Iris pigment epithelial cell (primary cell): ENCODE measurements at places on chromosomes 2 and 18.

DNA sequence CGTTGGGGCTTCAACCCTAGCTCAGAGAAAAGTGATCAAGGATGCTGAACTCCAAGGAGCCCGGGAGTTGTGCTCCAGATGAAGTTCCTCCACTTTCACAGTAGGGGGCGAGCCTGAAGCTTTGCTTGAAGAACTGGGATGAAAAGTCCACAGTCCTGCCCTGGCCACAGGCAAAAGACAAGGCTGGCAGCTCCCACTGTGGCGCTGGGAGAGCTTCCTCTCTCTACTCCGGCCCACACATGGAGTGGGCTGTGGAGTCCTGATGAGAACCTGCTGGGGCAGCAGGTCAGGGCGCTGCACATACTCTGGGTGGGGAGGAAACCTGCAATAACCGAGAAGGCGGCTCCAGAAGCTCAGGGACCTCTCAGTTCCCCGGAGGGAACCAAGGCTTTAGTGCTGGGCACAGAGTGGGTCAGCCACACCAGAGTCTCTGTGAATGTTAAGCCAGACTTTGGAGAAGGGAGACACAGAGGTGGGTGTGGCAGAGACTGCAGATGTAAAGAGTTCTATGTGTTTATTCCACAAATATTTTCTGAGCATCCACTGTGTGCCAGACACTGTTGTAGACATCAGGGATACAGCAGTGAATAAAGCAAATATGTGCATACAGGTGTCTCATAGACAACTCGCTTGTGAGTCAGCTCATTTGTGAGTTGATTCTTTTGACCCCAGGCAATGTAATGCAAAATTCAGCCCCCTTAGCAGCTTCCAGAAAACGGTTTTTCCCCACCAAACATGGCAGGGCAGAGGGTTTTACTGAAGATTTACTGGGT, 48.0 kb upstream of the MRPL33 start:
- DNase-seq, result peak; percentile 81

GRCh38 chr2:54040250-54040649, 69.5 kb upstream of the PSME4 start:
- no peak for DNase-seq

- DNase-seq, result no peak
Measured at GRCh38 chr18:79662034-79662433, 17.6 kb upstream of the CTDP1 start.

GRCh38 chr2:149648282-149649030, 60.9 kb upstream of the MMADHC start:
- DNase-seq, result peak; percentile 97

DNA sequence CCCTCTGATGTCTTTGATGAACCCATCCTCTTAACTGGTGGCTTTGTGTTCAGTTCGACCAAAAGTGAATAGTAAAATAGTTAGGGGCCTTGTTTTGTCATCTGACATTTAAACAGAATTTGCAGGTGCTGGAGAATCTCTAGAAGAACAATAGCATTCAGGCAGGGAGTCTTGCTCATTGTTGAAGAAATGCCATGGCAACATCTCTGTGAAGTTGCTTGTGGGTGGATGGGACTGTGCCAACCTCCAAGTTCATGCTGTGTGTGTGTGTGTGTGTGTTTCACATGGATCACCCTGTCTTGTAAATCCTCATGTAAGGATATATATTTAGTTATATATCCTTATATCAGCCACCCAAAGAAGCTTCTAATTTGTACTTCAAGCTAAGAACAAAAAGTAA, 66.7 kb downstream of the SKA1 start:
- DNase-seq, result no peak

GRCh38 chr2:86044614-86045013, 61.1 kb downstream of the POLR1A start:
- no peak for DNase-seq

DNA sequence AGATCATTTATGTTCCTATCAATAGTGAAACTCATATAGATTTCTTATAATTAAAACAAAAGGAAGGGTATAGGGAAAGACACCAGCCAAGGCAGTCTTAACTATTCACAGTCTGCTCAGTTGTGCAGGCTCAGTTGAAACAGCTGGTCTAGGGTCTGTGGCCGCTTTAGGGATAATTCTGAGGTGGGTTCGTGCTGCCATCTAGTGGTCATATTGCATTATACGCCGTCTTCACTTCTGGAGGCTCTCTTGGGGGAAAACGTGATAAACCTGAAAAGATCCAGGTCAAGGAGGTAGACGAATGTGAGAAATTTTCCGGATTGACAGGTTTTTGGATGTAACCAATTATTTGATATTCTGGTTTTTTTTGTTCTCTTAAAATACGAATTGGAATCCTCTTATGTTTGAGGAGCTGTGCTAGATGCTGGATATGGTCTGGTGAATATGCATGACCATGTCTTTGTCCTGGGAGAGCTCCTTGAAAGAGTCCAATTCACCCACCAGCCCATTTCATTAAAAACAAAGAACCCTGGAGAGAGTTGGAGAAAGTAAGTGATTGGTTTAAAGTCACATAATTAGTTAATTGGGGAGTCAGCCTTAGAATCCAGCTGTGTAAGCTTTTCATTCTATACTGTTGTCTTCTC, 492.4 kb downstream of the PLCL1 start:
- peak; percentile 27 for DNase-seq

DNA sequence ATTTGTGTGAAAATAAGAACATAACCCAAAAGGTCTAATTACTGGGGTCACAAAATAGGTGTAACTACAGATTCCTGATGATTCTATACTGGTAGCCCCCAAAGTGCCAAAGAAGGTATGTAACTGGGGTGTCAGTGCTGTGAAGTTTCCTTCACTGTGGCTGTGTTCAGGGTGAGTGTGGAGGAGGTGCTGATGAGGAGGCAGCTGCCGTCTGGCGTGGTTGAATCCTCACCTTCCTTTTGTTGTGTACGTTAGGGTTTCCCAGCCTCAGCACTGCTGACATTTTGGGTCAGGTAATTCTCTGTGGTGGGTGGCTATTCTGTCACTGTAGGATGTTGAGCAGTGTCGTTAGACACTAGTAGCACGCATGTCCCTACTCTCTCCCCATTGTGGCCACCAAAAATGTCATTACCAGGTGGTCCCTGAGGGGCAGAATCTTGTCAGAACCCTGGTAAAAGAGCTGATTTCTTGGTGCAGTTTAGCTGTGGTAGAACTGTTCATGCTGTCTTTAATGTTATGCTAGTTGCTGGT, 31.5 kb downstream of the ADNP2 start:
- DNase-seq, result no peak

GRCh38 chr2:72012886-72013574, 134.6 kb downstream of the CYP26B1 start:
- DNase-seq, result no peak

- DNase-seq, result peak; percentile 73
Measured at GRCh38 chr2:54103454-54104314, 11.7 kb upstream of the ACYP2 start.

DNA sequence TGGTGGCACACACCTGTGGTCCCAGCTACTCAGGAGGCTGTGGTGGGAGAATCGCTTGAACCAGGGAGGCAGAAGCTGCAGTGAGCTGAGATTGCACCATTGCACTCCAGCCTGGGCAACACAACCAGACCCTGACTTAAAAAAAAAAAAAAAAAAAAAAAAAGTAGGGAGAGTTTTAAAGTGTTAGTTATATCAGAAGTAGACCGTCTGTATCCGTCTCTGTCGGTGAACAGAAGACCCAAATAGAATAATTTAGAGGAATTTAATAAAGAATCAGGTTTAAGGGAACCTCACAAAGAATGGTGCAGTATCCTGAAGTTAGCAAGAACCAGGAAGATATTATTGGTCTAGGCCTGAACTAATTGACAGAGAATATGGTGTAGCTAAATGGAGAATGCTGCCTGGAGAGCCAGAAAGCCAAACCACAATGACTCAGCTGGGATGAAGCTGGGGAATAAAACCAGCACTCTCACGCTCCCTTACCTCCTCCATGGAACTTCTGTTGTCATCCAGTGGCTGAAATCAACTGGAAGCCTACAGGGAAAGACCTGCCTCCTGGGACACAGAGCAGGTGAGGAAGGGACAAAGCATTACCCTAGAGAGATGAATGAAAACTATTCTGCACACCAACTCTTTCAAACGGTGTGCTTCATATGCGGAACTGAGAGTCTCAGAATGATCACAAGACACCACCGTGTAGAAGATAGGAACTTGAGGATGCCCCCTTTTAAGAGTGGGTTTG, 39.1 kb upstream of the PLEKHM3 start:
- peak; percentile 92 for DNase-seq

GRCh38 chr2:192487636-192488035, 292.9 kb upstream of the TMEFF2 start:
- DNase-seq, result no peak

DNA sequence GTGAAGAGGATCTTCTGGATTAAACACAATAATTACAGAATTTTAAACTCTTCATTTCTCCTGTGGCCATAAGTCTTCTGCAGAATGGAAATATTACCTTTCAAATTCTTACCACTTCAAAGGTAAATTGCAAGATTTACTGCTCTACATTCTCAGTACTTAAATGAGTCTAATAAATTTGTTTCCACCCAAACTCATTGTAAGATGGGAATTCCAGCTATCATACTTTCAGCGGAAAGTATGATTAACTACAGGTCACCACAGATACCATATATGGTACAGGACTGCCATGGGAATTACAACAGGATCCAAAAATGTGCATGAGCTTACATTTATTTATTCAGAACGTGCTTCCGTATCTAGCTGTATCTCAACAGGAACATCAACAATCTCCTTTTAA, 3.1 kb downstream of the DSC3 start:
- peak; percentile 13 for DNase-seq

- no peak for DNase-seq
Measured at GRCh38 chr2:29074411-29074810, at the start of gene PCARE. Gene PCARE, minus strand, starts transcription at chr2:29074523. Its CDS starts 262 bp downstream, at chr2:29074261.

DNA sequence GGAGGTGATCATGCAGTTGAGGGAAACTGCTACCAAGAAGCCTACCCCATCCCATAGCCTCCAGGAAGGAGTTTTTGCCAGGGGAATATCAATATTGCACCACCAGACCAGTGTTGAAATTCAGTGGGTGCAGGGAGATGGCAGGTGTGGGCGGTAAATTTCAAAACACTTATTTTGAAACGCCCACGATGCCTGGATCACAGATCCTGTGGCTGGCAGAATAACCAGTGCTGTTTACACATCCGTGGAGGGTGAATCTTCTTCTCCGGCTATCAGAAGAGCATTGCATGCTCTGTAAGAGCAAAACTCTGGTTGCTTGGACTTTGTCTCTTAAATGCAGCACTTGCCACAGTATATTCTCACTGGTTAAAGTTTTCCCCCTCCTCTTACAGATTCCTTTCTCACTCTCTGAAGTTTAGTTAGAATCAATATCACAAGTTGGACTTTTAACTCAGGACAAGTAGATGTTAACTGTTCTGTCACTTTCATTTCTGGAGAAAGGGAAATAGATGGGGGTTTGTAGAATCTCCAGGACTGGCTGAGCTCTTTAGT, 70.5 kb upstream of the ZCCHC2 start:
- peak; percentile 67 for DNase-seq

- DNase-seq, result no peak
Measured at GRCh38 chr2:113263546-113263945, 15.2 kb downstream of the PAX8 start.

GRCh38 chr2:21162615-21162878, 38.8 kb downstream of the TDRD15 start:
- DNase-seq, result no peak

DNA sequence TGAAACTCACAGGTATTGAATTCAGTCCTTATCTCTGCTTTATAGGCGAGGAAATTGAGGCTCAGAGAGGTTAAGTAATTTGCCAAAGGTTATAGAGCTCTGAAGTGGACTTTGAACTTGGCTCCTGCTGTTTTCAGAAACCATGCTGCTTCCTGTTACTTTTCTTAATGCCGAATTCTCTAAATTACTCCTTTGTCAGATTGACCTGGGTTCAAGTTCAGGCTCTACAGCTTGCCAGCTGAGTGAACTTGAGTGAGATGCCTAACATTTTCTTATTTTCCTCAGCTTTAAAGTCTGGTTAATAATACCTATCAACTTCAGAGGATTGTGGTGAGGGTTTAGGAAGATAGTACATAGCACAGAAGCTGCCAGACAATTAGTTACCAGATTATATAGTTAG, 3.4 kb downstream of the ASAP2 start:
- DNase-seq, result no peak

- peak; percentile 73 for DNase-seq
Measured at GRCh38 chr2:229815858-229816257, 101.5 kb upstream of the DNER start.

DNA sequence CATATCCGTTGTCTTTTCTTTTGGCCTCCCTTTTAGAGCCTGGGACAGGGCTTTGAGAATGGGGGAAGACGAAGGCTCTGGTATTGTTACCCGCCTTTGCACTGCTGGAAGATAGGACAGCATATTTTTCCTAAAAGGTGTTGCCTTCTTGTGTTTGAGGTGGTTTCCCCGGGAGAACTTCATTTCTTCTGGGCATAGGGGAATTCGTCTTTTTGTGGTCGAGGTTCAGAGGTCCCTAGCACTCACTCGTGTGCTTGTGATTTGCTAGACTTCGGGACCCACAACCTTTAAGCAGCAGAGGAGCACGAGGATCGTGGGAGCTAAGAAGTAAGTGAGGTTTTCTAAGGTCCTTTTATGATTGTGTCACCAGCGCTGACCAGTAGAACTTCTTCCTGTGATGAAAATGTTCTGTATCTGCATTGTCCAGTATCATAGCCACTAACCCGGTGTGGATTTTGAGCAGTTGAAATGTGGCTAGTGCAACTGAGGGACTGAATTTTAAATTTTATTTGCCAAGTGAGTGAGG, 611 bp downstream of the ZNF512 start:
- DNase-seq, result peak; percentile 38

DNA sequence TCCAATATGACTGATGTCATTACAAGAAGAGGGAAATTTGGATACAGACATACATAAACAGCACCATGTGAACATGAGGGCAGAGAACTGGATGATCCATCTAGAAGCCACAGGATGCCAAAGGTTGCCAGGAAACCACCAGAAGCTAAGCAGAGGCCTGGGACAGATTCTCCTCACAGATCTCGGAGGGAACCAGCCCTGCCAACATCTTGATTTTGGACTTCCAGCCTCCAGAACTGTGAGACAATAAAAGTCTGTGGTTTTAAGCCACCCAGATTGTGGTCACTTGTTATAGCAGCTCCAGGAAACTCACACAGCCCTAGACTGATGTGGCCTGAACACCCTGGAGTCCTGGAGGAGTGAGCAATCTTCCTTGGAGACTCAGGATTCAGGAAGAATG, 351.6 kb downstream of the EIPR1 start:
- DNase-seq, result no peak

- no peak for DNase-seq
Measured at GRCh38 chr2:208671886-208672680, 265.5 kb downstream of the PTH2R start.
